ENCODE measurements at places on chromosomes 11 and 22. TPM values are rescaled to one million over a fixed set of nuclear protein-coding genes. Genes with fewer than 3 reads are reported as not detected.

BCO2 gene
- 2.4 TPM for total RNA-seq

ARHGAP8 gene
- 2.2 TPM for total RNA-seq

TTC28 gene
- total RNA-seq = 0.71 TPM

NPTXR gene
- 6.8 TPM for total RNA-seq

LMO1 gene
- total RNA-seq = not detected

OR10A2 gene
- not detected for total RNA-seq

RASSF10 gene
- total RNA-seq = not detected

BAIAP2L2 gene
- 1.6 TPM for total RNA-seq
